ENCODE measurements at places on chromosomes 2 and 18.

DNA sequence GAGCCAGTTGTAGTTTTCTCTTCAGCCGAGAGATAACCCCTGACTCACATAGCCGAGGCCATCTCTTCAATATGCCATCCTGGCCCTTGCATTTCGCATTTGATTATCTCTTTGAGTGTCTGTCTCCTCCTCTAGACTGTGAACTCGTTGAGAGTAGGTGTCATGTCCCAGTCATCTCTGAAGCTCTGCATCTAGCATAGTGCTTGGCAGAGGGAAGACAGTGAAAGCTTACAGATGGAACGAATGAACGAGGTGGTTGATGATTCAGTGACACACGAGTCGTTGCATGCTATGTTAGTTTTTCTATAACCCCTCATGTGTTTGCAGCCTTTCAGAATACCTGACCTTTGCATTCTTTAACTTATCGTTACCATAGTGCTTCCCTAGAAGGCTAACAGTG, 59.9 kb upstream of the CYRIA start:
- DNase-seq = no peak

DNA sequence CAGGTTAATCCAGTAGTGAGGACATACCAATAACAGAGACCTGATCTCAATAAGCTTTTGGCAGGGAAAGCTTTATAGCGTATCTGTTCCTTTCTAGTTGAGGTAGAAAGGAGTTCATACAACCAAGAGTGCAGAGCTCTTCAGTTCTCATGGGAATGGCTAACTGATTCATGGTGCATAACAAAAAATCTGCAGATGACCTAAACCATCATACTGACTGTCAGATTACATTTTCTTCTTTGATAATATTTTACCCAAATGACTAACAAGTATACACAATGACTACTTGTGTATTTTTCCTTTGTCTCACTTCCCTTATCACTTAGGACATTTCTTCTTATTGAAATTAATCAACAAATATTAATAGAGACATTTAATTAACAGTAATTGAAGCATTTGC, 140.0 kb upstream of the SERTAD2 start:
- DNase-seq = no peak

GRCh38 chr2:196245378-196246140, 74.2 kb upstream of the STK17B start:
- DNase-seq = no peak

GRCh38 chr2:2846332-2847208, 515.5 kb upstream of the MYT1L start:
- DNase-seq = no peak

GRCh38 chr2:158586491-158586890, 129.7 kb downstream of the PKP4 start:
- no peak for DNase-seq

DNA sequence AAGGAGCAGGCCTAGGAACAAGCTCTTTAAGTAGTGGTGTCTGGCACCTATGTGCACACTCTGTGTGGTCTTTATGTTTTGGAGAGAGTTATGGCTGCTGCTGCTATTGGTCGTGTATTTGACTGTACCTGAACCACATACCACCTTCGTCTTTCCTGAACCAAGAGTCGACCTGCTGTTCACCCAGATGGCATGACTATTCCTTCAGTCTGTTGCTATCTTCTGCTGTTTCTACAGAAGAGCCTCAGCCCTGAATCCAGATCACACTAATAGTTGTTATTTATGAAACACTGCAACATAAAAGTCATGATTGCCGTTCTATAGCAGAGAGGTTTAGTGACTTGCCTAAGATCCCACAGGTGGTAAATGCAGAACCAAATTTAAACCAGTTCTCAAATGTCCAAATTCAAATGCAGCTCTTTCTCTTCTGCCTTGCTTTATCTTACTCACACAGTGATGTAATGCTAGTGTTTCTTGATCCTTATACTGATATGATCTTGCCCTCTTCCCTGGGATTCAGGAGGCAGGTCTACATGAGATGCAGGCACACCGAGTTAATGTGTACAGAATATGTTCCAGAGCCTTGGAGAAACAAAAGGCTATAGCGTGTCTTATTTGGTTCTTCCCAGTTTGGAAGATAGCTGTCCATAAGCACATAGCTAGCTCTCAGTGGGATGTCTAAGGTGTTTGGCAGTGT, 122.1 kb upstream of the FOSL2 start:
- DNase-seq = no peak

- no peak for DNase-seq
Observed at GRCh38 chr2:4381049-4381448, 677.7 kb downstream of the DCDC2C start.

DNA sequence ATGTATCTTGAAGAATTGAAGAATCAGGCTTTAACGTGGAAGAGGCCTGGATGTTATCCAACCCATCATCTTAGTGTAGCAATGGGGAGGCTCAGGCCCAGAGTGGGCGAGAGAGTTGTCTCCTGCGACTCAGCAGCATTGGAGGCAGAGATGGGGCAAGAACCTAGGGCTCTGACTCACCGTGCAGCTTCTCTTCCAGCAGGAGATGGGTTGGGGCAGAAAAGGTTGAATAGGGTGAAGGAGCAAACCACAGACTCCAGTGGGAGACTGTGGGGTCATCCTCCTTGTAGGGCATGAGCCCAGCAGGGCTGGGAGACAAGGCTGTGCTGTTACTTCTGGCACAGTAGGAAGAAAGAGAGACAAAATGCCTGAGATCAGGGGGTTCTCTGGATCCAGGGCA, 1.4 kb downstream of the IL36RN start:
- no peak for DNase-seq

DNA sequence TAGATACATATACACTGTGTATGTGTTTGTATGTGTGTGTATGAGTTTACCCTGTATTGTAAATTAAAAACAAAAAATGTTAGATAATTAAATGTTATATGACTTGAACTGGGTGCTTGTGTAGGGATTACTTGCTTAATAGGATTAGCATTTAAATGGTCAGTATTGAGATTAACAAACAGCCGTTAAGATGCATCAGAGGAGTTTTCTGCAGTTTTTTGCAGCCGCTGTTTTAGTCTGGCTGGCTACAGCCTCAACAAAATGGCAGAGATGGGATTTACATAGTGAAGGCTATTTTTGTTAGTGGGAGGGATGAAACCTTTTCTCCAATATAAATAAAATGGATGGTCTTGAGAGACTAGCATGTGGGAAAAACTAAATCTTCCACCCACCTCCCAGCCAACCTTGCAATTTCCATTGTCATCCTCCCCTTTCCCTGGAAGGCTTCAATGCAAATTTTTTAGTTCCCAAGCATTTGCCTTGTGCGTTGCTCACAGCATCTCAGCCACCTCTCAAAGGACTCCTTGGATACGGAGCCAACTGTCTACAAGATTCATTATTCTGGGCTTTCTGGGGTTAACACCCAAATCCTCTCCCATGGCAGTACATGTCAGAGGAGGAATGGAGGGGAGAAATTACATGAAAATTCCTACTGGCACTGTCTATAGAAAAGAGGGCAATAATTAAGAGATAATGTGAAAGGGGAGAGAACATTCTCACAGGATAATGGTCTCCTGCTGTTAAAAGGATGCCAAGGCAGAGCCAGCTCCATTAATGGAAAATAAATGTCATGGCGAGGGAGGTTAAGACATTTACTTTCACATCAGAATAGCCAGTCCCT, 351.9 kb downstream of the CDH2 start:
- no peak for DNase-seq

GRCh38 chr2:60883896-60884295, 2.5 kb downstream of the REL start:
- no peak for DNase-seq

GRCh38 chr2:189360861-189361260, 80.4 kb upstream of the WDR75 start:
- DNase-seq = no peak

- no peak for DNase-seq
Observed at GRCh38 chr2:74944987-74945787, 13.3 kb upstream of the POLE4 start.

- DNase-seq = no peak
Observed at GRCh38 chr2:205642599-205643356, 39.5 kb upstream of the NRP2 start.

DNA sequence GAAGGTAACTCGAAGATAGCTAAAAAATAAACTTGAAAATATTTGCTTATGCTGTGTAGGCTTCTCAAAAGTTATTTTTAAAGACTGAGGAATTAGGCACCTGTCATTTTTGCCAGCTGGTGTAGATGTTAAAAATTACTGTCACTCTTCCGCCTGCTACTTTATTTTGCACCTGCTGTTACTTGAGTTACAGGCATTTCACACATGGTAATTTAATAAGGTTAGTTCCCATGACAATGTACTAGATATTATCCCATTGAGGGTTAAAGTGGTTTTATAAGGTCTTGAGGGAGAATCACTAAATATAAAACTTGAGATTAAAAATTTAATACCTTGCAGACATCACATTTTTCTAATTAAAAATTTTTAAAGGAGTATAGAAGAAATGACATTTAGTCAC, 26.6 kb downstream of the MYL1 start:
- DNase-seq = no peak

DNA sequence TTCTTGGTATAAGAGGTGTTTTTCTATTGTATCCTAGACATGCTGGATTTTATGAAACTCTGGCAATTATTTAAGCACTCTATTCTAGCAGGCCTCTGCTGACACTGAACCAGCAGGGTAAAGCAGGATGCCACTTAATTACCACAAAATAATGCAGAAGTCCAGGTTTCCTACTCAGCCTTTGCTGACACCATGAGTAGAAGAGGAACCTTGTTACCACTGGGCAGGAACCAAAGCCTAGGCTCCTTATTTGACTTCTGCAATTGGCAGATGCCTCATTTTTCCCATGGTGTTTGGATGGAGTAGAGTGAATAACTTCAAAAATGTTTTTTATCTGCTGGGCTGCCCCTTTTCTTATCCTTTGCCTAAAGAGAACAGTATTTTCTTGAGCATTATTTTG, 60.8 kb downstream of the THNSL2 start:
- DNase-seq = no peak

GRCh38 chr2:148819019-148819585, 55.9 kb upstream of the KIF5C start:
- DNase-seq = no peak

DNA sequence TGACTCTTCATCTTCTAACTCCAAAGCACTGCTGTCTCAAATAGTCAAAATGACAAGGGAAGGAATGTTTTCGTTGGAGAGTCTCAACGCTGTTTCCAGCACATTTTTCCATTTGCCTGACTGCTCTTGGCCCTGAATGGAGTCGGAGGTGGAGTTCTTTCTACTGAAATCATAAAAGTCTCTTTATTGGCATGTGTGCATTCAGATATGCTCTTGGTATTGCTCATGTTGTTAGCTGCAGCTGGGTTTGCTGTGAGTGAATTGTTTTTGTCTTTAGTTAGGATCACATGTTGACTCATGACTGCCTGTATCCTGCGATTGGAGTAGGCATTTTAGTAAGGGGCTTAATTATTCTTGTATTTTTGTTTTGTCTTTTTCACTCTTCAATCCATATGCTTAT, 16.8 kb downstream of the TMEM17 start:
- no peak for DNase-seq

DNA sequence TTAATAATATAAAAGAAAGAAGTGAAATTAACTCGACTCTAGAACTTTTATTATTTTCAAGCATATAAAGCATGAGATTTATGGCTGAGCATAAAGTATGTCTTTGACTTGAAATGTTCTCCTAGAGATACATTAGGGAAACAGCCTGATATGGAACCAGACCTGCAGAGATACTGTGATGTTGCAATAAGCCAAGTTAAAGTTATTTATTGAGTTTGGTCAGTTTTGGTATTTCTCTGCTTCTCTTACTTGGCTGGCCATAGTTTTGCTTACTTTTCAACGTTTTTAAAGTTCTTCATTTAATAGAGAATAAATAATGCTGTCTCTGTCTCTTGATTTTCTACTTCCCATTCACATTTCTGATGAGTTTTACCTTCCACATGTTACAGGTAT, 76.0 kb downstream of the GFPT1 start:
- no peak for DNase-seq
